ENCODE measurements at places on chromosomes 12 and 14. TPM values are rescaled to one million over a fixed set of nuclear protein-coding genes. Genes with fewer than 3 reads are reported as not detected.

The TAS2R50 gene
- 5.8 TPM for total RNA-seq

The MFAP5 gene
- total RNA-seq = 0.57 TPM

The KLHL42 gene
- 16.7 TPM for total RNA-seq

The HNRNPA1 gene
- 797 TPM for total RNA-seq

The TAMALIN gene
- total RNA-seq = 31.7 TPM

The GYS2 gene
- not detected for total RNA-seq

The AKAP3 gene
- total RNA-seq = 0.39 TPM

The CAPZA3 gene
- not detected for total RNA-seq

The CCDC184 gene
- 1.1 TPM for total RNA-seq

The GPRC5D gene
- 0.41 TPM for total RNA-seq

The KRT75 gene
- not detected for total RNA-seq

The RAD9B gene
- total RNA-seq = 1.8 TPM

The PTPRO gene
- total RNA-seq = 5.6 TPM

The SLC4A8 gene
- 9.1 TPM for total RNA-seq

The IL26 gene
- total RNA-seq = not detected

The NKX2-1 gene
- total RNA-seq = not detected

The SOX5 gene
- 9.8 TPM for total RNA-seq

The MYBPC1 gene
- total RNA-seq = not detected

The CLEC9A gene
- total RNA-seq = 0.28 TPM

The SERPINA5 gene
- total RNA-seq = 67.3 TPM

The ABCD2 gene
- total RNA-seq = 3.3 TPM

The C12orf56 gene
- total RNA-seq = 0.26 TPM

The FOXG1 gene
- not detected for total RNA-seq

The BDKRB2 gene
- total RNA-seq = 0.13 TPM

The COX8C gene
- total RNA-seq = not detected

The KERA gene
- total RNA-seq = not detected

The KRT74 gene
- not detected for total RNA-seq

The RNASE7 gene
- total RNA-seq = not detected

The CRY1 gene
- 9.4 TPM for total RNA-seq

The CISTR gene
- not detected for total RNA-seq

The CLEC4C gene
- total RNA-seq = 1.0 TPM

The RD3L gene
- not detected for total RNA-seq

The TAS2R43 gene
- 14.0 TPM for total RNA-seq

The RIPK3 gene
- total RNA-seq = 33.6 TPM

The SMCO2 gene
- not detected for total RNA-seq

The GLT8D2 gene
- total RNA-seq = 0.79 TPM

The CLEC4D gene
- 12.3 TPM for total RNA-seq

The CMA1 gene
- total RNA-seq = not detected

The SERPINA12 gene
- total RNA-seq = not detected

The ENDOU gene
- not detected for total RNA-seq

The FBXW8 gene
- 17.3 TPM for total RNA-seq

The RAD51AP1 gene
- total RNA-seq = 4.4 TPM

The TMEM121 gene
- total RNA-seq = 4.6 TPM

The TM9SF1 gene
- total RNA-seq = 47.8 TPM

The ACVRL1 gene
- total RNA-seq = 92.1 TPM

The NABP2 gene
- total RNA-seq = 18.8 TPM

The E2F7 gene
- total RNA-seq = 1.9 TPM

The KRT72 gene
- 0.63 TPM for total RNA-seq

The GCH1 gene
- 13.7 TPM for total RNA-seq

The HOXC12 gene
- total RNA-seq = not detected

The IL22 gene
- not detected for total RNA-seq

The TMEM233 gene
- total RNA-seq = 0.26 TPM

The ATL1 gene
- 1.7 TPM for total RNA-seq

The ESPL1 gene
- 2.9 TPM for total RNA-seq

The CCDC177 gene
- total RNA-seq = not detected

The MMP19 gene
- total RNA-seq = 44.0 TPM

The ETV6 gene
- 66.1 TPM for total RNA-seq

Data from spleen (tissue), 13 donors.